Daoy (cell line): ENCODE measurements at places on chromosomes 1 and 21. TPM values are rescaled to one million over a fixed set of nuclear protein-coding genes. Genes with fewer than 3 reads are reported as not detected.

SH2D5 gene
- 1.3 and 2.2 TPM in 2 replicates for total RNA-seq

MATN1 gene
- total RNA-seq = 0.06 TPM in 1 of 2 replicates, not detected in the other

IFFO2 gene
- 33.0 and 34.1 TPM in 2 replicates for total RNA-seq

CD244 gene
- not detected in 2 replicates for total RNA-seq

RPTN gene
- not detected in 2 replicates for total RNA-seq

TNFAIP8L2 gene
- not detected in 2 replicates for total RNA-seq

OR6K3 gene
- total RNA-seq = not detected in 2 replicates
